ENCODE measurements at places on chromosomes 11 and 22. TPM values are rescaled to one million over a fixed set of nuclear protein-coding genes. Genes with fewer than 3 reads are reported as not detected.

DNA sequence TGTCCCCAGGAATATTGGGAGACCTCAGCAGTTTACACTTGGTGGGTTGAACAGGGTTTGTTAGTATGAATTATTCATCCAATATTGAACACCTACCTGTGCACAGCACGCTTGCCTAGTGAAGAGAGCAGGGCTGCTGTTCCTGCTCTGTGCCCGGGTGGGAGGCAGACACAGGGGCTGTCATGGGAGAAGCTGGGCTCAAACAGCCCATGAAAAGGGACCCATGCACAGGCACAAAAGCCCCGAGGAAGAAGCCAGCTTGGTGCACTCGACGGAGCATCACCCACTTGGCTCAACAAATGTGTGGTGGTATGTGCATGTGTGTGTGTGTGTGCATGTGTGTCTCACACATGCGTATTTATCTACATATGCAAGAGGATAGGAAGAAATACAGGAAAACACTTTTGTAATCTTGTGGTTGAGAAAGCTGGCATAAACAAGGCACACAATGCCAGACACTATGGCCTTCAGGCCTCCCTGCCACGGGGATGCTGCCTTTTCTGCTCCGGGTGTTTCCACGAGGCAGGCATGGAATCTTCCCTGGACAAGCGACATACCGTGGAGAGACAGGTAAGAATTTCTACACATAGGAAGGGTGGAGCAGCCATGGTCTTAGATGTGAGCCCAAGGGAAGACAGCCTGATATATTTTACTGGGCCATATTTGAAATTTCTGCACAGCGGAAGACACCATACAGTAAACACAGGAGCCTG is 5.0 kb upstream of the APOBEC3A start:
- no peak for DNase-seq

DNA sequence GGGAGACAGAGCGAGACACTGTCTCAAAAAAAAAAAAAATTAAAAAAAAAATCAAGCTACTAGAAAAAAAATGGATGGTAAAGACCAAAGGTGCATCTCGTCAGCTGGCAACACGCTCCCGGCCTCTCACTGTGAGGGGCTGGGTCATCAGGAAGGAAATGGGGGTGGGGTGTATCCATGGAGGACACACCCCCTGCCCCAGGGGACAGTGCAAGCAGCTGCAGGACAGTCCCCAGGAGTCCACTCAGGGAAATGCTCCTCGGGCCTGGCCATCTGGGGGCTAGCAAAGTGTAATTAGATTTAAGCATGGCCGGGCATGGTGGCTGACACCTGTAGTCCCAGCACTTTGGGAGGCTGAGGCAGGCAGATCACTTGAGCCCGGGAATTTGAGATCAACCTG is 23.1 kb downstream of the TTLL1 start:
- no peak for DNase-seq

GRCh38 chr11:134041791-134042696 is 26.8 kb upstream of the JAM3 start:
- no peak for DNase-seq

GRCh38 chr22:43228330-43228729 is 41.4 kb upstream of the TTLL12 start:
- DNase-seq, result no peak

GRCh38 chr22:18145676-18146388 is 4.1 kb upstream of the USP18 start:
- DNase-seq, result no peak

DNA sequence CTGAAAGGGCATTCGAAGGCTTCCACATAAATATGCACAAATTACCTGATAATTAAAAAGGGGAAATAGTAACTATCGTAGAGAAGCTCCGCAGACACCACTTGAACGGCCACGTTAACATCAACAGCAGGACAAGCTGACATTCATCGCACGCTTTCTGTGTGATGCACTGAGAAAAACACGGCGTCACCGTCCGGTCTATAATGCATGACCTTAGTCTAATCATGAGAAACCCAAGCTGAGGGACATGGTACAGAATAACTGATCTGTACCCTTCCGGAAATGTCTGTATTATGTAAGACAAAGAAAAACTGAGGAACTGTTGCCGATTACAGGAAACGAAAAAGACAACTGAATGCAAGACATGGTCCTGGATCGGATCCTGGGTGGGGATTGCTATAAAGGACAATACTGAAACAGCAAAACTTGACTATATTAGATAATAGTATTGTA is 678 bp upstream of the RANGAP1 start:
- peak; percentile 46 for DNase-seq

- DNase-seq, result no peak
These were observed 96.9 kb downstream of the TEAD1 start for GRCh38 chr11:12770966-12771597.

- DNase-seq, result peak; percentile 84
These were observed 28.8 kb downstream of the TBC1D22A start for GRCh38 chr22:46791201-46791731.

DNA sequence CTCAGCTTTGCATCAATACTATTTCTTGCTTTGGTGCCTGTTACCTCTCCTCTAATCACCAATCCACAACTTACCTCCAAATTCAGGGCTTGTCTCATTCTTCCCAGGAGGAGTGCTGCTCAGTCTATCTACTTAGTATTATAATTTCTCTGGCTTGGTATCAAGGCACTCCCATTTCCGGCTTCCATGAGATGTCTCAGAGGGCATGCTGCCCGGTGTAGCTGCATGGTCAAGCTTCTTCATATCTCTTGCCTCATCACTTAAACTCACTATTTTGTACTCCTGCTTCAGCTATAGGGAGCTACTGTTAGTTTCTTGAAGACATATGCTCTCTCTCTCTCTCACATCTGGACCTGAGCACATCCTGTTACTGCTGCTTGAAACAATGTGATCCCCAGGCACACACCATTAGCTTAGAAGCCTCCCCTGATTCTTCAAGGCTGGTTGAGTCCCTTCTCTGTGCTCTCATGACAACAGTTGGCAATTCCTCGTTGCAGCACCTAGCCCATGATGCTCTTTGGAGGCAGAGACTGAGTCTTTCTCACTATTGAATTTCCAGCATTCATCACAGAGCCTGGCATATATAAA is 182.8 kb upstream of the SYN3 start:
- DNase-seq, result no peak

MAP6 gene
- total RNA-seq, result 0.57 TPM

PDE3B gene
- 14.0 TPM for total RNA-seq

PRR33 gene
- total RNA-seq, result not detected

OR51B5 gene
- not detected for total RNA-seq

MRPL17 gene
- total RNA-seq, result 13.4 TPM

UPK3A gene
- total RNA-seq, result not detected

RASSF7 gene
- 156 TPM for total RNA-seq

ADORA2A gene
- total RNA-seq, result 3.5 TPM

Measured in Peyer's patch (tissue), 4 donors.